ENCODE measurements at places on chromosomes 16 and 17. TPM values are rescaled to one million over a fixed set of nuclear protein-coding genes. Genes with fewer than 3 reads are reported as not detected.

DNA sequence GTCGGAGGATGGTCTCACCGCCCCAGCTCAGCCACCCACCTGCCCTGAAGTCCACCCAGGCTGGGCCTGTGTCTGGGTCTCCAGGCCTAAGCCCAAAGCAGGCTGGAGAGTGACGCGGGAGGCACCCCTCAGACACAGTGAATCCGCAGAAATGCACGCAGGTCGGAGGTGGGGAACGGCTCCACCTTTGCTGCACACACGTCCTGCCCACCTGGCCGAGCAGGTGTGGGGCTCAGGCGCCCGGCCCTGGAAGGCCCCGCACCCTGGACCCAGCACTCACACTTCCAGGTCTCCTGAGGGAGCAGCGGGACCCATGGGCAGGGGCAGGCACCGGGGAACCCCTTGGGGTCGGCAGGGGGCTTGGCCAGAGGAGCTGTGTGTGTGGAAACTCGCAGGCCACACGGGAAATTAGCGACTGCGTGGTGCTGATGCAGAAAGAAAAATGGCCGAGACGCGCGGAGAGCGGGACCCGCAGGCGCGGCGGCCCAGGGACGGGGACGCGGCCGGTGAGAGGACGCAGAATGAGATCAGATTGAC is 10.7 kb downstream of the CYBC1 start:
- no peak for DNase-seq

DNA sequence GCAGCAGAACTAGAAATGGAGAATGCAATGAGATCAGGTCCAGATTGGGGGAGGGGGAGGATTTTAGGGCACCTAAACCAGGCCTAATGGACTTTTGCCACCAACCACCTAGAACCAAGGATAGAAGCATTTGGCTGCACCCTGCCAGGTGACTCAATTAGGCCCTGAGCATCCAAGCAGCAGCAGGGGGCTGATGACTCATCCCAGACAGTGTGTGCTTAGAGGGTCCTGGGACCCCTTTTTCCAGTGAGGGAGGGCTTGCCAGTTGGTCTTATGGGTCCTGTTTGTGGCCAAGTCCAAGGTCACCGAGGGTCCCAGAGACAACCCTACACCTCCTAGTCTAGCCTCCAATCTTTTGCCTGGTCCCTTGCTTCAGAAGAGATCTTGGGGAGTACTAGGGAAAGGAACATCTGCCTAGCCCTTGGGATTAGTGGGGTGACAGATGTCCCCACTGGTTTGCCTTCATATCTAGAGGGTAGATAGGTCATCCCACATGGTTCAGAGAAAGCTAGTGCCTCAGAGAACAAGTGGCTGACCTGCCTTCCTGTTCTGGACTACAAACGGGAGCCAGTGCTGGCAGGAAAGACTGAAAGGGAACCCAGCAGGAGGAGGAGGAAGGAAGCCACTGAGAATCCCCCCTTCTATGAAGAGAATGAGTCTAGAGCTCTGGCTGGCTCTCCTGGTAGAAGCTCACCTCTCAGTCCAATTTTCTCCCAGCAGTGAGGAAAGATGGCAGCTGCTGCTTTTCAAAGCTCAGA is 1.6 kb upstream of the TBKBP1 start:
- no peak for DNase-seq

DNA sequence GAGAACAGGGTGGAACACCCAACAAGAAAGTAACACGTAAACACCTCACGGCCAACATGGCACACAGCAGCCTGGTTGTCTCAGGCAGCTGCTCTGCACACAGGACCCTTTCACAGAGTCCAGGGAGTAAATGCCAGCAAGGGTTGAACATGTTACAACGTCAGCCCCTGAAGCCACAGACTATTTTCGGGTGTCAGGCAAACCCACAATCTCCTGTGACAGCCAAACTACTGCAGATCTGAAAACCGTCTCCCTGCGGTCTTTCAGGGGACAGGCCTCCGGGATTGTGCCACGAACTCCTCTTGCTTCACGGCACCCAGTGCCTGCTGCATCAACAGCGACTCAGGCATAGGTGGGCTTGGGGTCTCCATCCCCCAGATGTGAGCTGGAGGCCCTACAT is 127.7 kb downstream of the XYLT1 start:
- no peak for DNase-seq

DNA sequence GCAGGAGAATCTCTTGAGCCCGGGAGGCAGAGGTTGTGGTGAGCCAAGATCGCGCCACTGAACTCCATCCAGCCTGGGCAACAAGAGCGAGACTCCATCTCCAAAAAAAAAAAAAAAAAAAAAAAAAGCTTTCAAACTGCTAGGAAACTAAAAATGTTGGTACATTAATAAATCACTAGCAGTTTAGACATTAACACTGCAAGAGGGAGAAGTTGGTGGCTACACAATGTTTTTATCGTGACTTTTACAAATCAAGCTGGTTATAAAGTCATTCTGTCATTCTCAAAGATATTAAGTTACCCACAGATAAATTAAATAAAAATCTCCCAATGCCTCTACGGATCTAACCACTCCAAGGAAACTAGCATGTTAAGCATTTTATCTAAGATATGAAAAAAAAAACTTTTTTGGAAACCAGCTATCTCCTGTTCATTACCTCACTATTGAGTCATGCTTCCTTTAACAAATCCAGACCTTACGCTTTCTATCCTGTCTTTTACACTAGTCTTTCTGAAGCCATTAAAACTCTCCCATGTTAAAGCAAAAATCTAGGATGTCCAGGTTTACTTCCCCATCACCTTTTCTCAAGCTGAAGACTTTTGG is 85.9 kb upstream of the SMURF2 start:
- DNase-seq = no peak

DNA sequence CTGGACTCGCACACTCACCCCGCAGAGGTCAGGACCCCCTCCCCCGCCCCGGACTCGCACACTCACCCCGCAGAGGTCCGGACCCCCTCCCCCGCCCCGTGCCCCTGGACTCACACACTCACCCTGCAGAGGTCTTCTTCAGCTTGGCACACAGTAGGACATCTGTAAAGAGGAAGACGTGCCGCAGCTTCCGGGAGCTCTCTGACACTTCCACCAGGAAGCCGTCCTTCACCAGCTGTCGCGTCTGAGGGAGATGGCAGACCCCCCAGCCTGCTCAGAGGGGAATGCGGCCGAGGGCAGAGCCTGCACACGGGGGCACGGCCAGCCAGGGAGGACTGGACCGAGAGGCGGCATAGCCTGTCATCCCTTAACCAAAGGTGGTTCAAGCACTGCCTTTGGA is 72.9 kb downstream of the TIMM22 start:
- no peak for DNase-seq

GRCh38 chr17:4877089-4877488 is 22.2 kb upstream of the C17orf107 start:
- no peak for DNase-seq

DNA sequence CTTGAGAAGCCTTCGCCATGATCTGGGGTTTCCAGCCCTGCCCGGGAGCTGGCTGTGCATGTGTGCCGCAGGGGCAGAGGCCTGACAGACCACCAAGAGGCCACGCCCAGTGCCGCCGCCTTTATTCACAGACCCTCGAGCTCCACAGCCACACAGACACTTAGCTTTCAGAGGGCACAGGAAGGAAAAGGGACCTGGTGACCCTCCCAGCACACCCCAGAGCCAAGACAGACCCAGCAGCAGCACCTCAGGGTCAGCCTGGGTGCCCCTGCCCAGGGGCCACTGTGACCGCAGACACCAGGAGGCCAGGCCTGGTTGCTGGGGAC is 10.8 kb downstream of the MCRIP1 start:
- DNase-seq = no peak

DNA sequence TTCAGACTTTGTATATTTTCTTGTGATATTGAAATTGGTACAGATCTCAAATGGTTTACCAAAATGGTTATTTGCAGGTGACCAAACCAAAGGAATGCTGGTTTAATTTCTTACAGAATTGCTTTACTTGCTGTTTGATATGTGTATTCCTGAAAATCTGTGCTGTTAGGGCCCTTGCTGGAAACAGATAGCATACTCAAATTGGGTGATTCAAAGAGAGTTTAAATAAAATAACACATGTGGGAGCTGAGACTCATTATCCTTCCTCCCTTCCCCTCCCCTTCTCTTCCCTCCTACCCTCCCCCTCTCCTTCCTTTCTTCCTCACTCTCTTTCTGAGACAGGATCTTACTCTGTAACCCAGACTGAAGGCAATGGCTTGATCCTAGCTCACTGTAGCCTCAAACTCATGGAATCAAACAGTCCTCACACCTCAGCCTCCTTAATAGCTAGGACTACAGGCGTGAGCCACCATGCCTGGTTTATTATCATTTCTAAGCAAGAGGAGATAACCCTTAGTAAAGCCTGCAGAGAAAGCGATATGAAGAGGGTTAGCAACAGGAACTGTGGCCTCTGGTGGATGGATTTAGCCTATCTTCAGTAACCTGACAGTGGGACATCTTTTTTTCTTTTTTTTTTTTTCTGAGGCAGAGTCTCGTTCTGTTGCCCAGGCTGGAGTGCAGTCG is 141.9 kb downstream of the BCAS3 start:
- no peak for DNase-seq

DNA sequence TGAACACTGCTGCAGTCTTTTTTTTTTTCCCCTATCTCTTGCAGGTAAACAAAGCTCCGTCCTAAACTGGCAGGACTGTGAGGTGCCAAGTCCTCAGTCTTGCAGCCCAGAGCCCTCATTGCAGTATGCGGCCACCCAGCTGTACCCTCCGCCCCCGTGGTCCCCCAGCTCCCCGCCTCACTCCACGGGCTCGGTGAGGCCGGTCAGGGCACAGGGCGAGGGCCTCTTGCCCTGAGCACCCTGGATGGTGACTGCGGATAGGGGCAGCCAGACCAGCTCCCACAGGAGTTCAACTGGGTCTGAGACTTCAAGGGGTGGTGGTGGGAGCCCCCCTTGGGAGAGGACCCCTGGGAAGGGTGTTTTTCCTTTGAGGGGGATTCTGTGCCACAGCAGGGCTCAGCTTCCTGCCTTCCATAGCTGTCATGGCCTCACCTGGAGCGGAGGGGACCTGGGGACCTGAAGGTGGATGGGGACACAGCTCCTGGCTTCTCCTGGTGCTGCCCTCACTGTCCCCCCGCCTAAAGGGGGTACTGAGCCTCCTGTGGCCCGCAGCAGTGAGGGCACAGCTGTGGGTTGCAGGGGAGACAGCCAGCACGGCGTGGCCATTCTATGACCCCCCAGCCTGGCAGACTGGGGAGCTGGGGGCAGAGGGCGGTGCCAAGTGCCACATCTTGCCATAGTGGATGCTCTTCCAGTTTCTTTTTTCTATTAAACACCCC is 13.8 kb downstream of the IL34 start:
- DNase-seq = no peak

GRCh38 chr16:1426734-1427471 is 4.0 kb upstream of the PERCC1 start:
- no peak for DNase-seq

DNA sequence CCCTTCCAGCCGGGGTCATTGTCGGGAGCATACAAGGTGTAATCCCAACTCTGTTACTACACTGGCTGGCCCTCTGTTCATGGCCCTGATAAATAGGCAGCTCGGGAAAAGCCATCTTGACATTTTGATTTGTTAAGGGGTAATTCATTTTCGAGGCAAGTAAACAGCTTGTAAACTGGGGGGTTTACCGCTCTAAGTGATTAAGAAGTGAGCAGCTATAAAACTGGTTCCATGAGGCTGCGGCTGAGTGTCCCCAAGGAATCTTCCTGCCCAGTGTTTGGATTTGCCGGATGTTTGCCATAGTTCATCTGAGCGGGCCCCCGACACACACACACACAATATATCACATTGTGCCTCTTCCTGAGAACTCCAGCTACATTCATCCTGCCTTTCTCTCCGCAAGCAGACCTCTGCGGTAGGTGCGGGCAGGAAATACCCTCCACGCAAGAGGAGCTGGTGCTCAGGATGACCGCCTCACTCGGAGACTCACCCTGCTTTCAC is 92.2 kb downstream of the SOCS1 start:
- no peak for DNase-seq

Gene TBC1D3H
- total RNA-seq = not detected

Gene ARMC5
- total RNA-seq = 21.7 TPM

Gene AGRP
- not detected for total RNA-seq

Gene STH
- total RNA-seq = not detected

Gene PALB2
- 8.3 TPM for total RNA-seq

Gene POLR2A
- total RNA-seq = 40.7 TPM

All from cardiac muscle cell (in vitro differentiated cells and primary cell).